ENCODE measurements at places on chromosomes 11 and 22.

DNA sequence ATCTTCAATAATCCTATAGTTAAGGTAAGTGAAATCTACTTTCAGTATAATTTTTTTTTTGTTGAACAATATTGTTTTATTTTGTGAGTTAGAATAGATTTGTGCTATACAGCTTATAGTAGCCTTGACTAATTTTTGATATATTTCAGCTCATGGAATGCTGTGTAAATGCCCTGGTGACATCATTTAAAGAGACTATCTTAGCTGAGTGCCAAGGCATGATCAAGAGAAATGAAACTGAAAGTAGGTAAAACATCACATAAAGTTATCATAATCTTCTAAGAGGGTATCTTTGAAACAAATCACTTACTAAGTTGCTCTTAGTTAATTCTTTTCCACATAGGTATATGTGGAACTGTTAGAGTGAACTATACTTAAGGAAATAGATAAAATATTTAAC is 51.4 kb upstream of the ACAT1 start:
- DNase-seq: no peak

- no peak for DNase-seq
These were observed 86.6 kb downstream of the DDX10 start for GRCh38 chr11:108751444-108751843.

- no peak for DNase-seq
These were observed 39.6 kb upstream of the CTTN start for GRCh38 chr11:70358753-70359152.

DNA sequence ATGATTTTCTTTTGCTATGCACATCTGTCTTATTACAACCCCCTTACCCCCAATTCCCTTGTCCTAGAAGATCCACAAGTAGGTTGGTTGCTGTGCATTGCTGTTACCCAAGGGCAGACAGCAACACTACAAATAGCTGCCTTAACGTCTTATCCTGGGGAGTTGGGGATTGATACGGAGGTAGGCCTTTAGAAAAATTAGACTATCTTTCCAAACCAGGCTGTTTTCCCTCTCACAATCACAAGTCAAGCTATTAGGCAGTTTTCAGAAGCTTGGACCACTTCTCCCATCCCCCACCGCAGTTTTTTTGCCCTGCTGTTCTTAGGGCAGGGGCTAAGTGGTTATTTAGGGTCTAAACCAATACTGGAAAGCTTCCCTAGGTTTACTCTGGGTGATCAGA is 2.8 kb upstream of the PHLDB1 start:
- no peak for DNase-seq

DNA sequence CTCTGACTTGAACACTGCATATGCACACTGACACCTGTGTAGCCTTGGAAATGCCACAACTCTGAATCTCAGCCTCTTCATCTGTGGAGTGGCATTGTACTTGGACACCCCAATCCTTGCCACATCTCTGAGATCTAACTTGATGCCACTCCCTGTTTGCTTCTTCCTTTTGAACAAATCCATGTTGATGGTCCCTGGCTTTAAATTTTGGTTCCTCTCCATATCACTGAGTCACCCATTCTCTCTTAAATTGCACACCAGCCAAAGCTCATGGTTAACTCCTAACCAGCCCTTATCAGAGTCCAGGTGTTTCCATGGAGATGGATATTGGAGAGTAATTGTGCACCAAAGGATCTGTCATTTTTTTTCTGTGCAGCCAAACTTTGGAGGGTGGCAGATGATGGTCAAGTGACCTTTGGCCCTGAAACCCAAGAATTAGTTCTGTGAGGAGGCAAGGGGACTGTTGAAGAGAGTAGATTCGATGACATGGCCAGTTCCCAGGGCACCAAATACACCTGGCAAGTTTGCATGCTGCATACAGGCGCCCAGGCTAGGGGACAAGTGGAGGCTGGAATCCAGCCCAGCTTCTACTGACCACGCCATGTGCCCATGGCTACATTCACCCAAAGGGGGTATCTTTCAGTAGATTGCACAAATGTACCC is 25.1 kb upstream of the PAMR1 start:
- DNase-seq: no peak

DNA sequence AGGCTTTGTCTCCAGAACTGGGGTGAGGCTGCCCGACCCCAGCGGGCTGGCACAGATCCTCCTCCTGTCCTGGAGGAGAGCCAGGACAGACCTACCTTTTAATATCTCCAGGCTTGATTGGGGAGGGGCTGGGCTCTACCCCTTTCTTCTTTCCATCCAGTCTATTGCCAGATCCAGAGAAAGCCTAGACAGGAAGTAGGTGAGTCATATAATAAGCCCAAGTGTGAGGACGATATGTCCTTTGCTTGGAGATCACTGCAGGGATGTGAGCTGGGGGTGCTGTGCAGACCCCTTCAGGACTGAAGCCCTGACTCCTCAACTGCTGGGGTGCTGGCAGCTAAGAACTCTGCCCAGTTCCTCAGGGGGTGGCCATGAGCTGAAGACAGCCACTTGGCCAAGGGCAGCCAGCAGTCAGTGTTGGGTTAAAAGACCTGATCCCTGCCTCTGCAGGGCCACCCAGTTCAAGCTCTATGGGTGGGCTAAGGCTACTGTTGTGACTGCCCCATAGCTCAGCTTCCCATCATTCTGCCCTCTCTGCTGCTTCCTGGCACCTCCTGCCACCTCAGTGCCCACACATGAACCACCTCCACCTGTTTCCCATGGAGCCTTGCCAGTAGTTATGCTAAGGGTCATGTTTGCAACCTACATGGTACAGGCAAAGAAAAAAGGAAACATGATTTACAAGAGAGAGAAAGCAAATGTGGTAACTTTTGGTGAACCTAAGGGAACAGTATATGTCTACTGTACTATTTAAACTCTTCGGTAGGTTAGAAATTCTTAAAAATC is 8.3 kb upstream of the C22orf39 start:
- no peak for DNase-seq

GRCh38 chr11:126328938-126329643 is 25.2 kb downstream of the DCPS start:
- DNase-seq: no peak

GRCh38 chr11:117281159-117281558 is 10.0 kb upstream of the BACE1-AS start:
- no peak for DNase-seq

- no peak for DNase-seq
These were observed 85.9 kb upstream of the GRK3 start for GRCh38 chr22:25478528-25478927.

GRCh38 chr11:83249972-83250593 is 36.1 kb downstream of the CCDC90B start:
- DNase-seq: no peak

DNA sequence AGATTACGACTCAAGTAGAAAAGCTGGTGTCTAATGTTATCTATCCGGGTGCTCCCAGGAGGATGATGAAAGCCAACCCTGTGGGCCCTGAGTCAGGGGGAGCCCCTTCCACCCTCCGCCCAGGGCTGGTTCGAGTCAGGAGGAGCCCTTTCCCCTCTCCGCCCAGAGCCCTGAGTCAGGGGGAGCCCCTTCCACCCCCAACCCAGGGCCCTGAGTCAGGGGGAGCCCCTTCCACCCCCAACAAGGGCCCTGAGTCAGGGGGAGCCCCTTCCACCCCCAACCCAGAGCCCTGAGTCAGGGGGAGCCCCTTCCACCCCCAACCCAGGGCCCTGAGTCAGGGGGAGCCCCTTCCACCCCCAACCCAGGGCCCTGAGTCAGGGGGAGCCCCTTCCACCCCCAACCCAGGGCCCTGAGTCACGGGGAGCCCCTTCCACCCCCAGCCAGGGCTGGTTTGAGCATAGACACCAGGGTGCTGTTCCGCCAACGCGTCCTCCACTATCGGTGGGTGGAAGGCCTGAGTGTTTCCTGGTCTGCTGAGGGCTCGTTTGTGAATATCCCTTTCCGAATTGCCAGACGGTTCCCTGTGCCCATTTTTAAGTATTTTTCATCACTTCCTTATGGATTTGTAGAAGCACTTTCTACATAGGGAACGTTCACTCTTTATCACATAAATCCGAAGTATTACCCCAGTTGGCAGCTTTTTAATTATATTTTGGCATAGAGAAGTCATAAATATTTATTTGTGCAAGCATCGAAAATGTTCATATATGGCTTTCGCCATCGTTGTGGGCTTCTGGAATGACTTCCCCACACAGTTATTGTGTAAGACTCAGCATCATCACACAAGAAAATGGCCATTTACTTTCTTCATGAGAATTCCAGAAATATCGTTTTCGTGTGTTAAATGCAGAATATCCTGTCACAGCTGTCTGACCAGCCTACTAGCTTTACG is 380.6 kb downstream of the BRD1 start:
- no peak for DNase-seq

DNA sequence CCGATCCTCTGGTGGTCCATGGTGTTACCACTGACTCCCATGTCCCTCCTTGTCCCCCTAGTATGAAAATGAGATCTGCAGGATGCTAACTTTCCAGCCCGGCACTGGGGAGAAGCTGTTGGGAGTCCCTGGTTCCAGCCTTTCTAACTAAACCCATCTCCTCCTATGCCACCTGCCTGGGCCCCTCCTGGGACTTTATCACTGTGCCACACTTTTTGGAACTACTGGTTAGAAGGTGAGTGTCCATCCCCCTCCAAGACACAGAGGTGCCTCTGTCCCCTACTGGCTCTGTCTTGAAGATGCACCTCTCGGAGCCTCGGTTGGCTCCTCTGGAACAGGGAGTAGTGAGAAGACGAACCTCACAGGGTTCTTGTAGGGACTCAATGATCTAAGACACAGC is at the start of gene RGL4:
Gene RGL4, plus strand, starts transcription at position 301 of the 400 bp plus-strand sequence. CDS start 1,018 bp downstream, outside the sequence.
- DNase-seq: no peak

GRCh38 chr11:94785509-94785908 is 17.4 kb downstream of the AMOTL1 start:
- DNase-seq: no peak

DNA sequence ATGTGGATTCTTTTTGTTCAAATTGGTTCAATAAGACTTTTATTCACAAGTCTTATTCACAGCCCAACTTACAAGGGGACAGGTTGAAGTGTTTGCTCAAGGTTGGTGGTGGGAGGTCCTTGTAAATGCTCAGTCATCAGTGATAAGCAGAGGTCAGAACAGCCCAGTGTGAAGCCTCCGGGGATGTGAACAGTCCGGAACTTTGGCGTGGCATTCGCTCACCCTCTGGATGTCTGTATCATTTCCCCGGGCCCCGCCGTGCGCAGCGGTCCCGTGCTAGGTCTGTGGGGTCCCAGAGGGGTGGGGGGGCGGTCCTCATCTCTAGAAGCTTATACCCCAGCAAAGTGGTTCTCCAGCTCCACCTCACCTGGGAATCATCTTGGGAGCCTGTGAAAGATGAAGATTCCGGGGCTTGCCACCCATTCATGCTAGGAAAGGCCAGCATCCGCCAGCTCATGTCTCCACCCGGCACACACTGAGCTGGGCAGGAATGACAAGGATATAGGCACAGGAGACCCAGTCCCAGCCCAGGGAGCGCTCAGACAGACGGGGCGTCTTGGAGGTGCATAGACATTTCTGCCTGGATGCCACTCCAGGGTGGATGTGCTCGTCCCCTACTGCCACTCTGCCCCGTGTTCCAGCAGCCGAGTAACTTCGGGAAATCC is 327.5 kb downstream of the TBC1D22A start:
- DNase-seq: no peak

GRCh38 chr11:113664981-113665710 is 41.0 kb downstream of the TMPRSS5 start:
- no peak for DNase-seq

DNA sequence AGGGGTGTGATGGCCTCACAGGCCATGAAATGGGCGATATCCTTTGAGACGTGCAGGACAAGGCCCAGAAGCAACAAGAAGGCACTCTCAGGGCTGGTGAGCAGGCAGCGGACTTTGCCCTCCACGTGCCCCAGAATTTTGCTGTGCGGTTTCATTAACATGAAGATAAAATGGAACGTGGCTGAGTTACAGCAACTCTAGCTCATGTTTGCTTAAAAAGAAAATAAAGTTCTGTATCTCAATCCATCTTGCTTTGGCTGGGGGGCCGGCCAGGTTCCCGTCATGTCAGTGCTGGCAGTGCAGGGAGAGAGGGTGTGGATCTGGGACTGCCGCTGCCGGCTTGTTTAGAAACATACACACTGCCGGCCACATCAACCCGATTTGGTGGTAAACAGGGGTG is 370.1 kb downstream of the OPCML start:
- DNase-seq: no peak

- DNase-seq: no peak
These were observed 37.0 kb downstream of the CYB5R2 start for GRCh38 chr11:7636350-7636749.

- DNase-seq: no peak
These were observed 6.3 kb downstream of the OSBPL5 start for GRCh38 chr11:3158821-3159220.

GRCh38 chr11:34941688-34942087 is 25.3 kb downstream of the PDHX start:
- no peak for DNase-seq

- no peak for DNase-seq
These were observed 15.7 kb downstream of the DMC1 start for GRCh38 chr22:38554281-38554680.

GRCh38 chr22:38213990-38214301 is 12.2 kb downstream of the MAFF start:
- DNase-seq: no peak
